ENCODE measurements at places on chromosomes 11 and 22.

GRCh38 chr22:25105817-25106650, 93.6 kb upstream of the CRYBB3 start:
- no peak for DNase-seq

GRCh38 chr11:27173545-27173944, 132.9 kb downstream of the BBOX1 start:
- no peak for DNase-seq

DNA sequence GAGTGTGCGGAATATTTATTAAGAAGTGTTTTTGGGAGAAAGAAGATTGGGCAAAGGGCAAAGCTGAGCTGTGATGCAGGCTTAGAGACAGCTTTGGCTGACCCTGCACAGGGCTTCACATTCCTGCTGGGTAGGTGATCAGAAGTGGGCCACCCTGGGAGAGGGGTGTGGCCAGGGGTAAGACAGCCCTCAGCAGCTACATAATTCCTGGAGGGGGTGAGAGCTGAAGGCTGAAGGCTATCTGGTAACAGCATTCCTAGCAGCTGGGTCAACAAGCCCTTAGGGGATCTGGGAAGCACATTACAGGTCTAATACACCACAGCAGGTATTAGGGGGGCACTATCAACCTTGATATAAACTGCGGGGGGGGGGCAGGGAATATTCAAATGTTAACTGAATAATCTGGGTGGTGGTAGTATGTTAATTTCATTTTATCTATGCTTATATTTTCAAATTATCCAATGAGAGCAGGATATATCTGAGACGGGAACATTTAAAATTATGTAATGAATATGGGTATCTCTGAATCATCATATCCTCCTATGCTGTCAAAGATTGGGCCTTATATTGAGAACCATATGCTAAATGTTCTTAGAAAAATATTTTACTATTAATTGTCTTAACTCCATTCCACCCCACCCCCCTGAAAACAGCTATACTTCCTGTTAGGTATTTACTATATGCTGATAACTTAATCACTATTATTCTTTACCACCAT, 5.9 kb downstream of the OOSP1 start:
- no peak for DNase-seq

GRCh38 chr11:36409152-36409816, 100.8 kb downstream of the TRAF6 start:
- DNase-seq, result no peak

GRCh38 chr11:109155291-109155690, 266.7 kb upstream of the C11orf87 start:
- DNase-seq, result no peak

GRCh38 chr11:132604431-132604830, 927.9 kb downstream of the OPCML start:
- DNase-seq, result no peak

- no peak for DNase-seq
These were observed 1341.8 kb downstream of the TBC1D22A start for GRCh38 chr22:48104102-48104738.

- no peak for DNase-seq
These were observed 43.2 kb upstream of the OVCH2 start for GRCh38 chr11:7749456-7749855.

GRCh38 chr11:111561306-111561705, 20.8 kb downstream of the LAYN start:
- DNase-seq, result no peak

DNA sequence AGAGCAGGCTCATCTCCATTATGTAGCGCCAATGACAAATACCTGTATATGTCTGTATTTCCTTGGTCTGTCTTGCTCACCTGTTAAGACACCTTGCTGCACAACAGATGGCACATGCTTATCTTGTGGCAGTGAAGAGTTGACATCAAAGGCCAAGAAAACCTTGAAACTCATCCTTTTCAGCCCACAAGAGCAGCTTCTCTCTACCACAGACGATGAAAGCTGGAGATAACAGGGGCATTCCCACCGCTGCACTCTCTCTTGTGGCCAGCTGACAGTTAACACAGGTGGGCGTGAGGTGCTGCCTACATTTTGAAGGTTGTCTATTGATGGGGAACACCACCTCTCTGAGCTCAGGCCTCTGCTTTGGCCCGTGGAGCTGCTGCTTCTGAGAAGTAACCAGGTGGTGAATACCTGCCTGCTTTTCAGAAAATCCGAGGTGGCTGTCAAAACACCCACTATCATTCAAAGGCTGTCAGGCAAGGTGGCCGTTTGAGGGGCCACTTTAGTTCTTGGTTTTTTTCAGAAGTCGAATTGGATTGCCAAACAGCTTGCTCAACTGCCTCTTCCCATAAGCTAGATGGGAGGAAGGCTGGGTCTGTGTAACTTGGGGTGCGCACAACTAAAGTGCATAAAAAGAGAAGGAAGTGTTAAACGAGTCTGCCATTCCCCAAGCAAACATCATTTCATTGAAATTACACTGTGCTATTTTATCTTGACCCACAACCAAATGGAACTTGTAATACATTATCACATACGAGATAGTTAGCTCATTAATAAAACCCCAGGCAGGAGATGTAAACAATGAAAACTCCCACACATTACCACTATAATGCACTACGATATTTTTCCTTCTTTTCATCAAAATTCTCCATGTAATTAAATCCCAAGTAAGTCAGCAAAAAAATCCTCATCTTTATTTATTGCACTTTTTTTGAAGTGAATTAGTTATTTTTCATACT, 87.1 kb upstream of the RAG2 start:
- DNase-seq, result no peak

DNA sequence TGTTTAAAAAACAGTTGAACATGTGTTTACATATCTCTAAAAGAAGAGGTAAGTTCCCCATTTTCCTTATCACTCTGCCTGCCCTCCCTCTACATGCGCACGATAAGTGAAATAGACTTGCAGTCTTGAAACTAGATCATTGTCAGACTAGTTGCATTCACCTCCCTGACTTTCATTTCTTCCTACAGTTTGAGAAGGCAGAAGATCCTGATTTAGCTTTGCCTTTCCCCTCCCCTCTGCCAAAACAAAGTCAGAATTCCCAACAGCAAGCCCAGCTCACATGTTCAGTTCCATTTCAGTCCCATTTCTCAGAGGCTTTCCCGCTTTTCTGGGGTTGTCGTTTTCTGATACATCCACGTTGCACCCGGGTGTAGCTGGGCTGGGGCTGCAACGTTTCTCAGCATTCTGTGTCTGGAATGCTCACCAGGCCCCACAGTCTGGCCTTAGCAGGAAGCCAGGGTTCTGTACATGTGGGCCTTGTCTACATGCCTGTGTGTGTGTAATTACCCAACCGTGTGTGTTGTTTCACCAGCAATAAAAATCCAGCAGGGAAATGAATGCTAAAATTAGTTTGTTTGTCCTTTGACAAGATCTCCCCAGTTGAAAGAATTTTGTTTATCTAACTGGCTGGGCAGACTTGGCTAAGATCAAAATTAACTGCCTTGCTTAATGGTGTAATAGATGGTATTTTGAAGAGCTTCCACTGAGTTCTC, 179.2 kb downstream of the DBX1 start:
- no peak for DNase-seq

- no peak for DNase-seq
These were observed 6.2 kb downstream of the SRSF8 start for GRCh38 chr11:95072948-95073347.

GRCh38 chr11:17821648-17822400, 87.2 kb downstream of the KCNC1 start:
- DNase-seq, result no peak

DNA sequence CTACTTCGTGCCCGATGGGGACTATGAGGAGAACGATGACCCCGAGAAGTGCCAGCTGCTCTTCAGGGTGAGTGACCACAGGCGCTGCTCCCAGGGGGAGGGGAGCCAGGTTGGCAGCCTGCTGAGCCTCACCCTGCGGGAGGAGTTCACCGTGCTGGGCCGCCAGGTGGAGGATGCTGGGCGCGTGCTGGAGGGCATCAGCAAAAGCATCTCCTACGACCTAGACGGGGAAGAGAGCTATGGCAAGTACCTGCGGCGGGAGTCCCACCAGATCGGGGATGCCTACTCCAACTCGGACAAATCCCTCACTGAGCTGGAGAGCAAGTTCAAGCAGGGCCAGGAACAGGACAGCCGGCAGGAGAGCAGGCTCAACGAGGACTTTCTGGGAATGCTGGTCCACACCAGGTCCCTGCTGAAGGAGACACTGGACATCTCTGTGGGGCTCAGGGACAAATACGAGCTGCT, 751 bp downstream of the FIBIN start:
- DNase-seq, result no peak

DNA sequence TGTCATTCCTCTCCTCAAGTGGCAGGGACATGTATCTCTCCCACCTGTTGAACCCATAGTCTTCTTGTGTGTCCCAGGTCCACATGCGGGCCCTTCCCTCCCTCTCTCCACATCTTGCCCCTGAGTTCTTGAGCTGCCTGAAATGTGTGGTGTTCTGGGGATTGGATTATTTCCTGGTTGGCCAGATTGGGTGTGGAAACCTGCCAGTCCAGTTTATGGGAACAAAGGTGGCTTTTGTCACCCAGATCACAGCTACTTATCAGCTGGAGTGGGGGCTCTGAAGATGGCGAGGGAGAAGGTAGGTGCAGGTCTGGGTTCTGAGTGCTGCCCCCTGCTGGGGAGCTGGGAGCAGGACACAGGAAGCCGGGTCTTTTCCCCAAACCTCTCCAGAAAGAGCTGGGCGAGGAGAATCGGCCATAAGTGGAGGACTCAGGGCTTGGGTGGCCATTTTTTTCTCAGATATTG, 14.2 kb downstream of the DTX4 start:
- no peak for DNase-seq

- no peak for DNase-seq
These were observed 2.6 kb downstream of the PGAP2 start for GRCh38 chr11:3810951-3811350.

GRCh38 chr11:88447281-88447680, 109.7 kb upstream of the CTSC start:
- DNase-seq, result no peak

All from RKO (cell line).